ENCODE measurements at places on chromosomes 2 and 18.

DNA sequence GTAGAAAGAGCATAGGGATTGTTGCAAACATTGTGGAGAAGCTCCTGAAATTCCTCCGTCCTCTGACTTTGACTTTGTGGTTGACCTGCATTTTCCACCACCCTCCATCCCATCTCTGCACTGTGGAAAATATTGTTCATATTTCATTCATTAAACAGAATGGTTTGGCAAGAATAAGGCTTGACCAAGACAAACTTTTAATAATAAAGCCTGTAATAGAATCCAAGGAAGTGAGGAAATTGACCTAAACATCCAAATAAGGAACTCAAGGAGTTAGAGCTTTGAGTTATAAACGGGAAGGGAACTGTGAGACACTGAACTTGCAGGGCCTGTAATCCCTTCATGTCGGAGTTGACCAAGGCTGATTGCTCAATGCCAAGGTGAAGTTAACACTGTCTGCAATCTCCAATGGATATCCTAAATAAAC is 115.2 kb downstream of the GFPT1 start:
- no peak for DNase-seq

- no peak for DNase-seq
These were observed 380.4 kb downstream of the TNS1 start for GRCh38 chr2:217622205-217623060.

- DNase-seq, result no peak
These were observed 229.3 kb upstream of the PXDN start for GRCh38 chr2:1973636-1974035.

GRCh38 chr2:171410101-171410500 is 23.7 kb downstream of the METTL8 start:
- DNase-seq, result no peak

- DNase-seq, result no peak
These were observed 25.9 kb upstream of the GPR17 start for GRCh38 chr2:127619877-127620705.

DNA sequence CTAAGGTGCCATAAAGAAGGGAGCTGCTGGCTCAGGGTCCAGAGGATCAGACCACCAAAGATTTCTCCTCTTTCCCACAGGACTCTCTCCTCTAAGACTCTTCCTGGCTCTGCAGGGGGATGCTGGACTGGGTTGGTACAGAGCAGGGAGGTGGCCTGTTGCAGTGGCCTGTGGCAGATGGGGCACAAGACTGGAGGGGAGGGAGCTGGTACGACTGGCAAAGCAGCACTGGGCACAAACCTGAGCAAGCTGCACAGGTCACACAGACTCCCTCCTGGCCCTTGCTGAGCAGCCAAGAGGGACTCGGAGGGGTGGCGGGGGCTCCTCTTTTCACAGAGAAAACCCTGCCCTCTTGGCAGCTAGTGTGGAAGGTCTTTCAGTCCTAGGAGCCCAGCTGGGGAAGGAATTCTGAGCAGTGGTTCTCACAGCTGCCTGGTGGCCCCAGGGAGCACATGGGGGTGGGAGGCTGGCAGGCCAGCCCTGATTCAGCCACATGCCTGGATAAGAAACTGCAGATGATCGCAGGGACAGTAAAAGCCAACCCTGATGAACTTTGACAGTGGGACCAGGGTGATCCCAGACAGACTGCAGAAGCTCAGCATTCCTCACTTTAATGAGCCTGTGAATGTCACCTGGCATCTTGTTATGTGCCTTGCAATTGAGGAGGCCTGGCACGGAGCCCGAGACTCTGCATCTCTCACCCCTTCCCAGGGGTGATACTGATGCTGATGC is 32.5 kb upstream of the ACAA2 start:
- DNase-seq, result no peak

DNA sequence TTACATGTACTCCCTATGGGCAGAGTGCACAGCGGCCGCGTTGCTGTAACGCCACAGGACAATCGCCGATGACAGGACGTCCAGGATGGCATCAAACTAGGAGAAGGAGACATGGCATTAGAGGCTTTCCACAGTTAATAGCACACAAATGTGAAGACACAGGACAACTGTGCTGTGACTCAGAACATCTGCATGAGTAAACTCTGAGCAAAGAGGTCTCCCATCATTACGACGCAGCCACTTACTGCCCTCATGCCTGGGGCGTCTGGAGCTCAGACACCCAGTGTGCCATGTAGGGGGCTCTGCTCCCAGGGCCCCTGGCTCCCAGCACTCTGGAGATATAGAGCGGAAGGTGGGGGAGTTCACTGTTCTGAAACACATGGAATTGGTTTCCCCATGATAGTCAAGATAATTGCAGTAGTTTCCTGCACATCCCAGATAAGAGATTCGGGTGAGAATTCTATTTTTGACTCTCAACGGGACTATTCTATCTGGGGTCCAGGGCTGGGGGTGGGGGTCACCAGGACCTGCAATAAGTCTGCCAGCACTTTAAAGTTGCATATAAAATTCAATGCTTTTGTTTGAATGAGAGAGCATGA is 168.1 kb downstream of the TMEM163 start:
- DNase-seq, result no peak

GRCh38 chr2:7956126-7956689 is 725.6 kb upstream of the ID2 start:
- no peak for DNase-seq

GRCh38 chr18:9038277-9038871 is 64.1 kb upstream of the NDUFV2 start:
- no peak for DNase-seq

DNA sequence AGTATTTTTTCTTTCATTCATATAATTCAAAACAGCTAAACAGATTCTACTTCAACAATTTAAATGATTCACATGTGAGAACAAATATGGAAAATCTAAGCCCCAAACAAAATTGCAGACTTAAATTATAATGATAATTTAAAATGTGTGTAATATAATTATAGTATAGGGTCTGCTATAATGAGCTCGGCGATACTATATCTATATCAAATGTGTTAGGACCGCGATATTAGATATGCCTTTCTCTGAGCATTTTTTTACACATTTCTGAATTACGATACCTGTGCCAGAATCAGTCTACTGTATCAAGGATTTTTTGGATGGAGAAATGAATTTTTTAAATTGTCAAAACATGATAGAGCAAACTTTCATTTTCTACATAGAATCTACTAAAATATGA is 808.8 kb upstream of the POU3F3 start:
- DNase-seq, result no peak

DNA sequence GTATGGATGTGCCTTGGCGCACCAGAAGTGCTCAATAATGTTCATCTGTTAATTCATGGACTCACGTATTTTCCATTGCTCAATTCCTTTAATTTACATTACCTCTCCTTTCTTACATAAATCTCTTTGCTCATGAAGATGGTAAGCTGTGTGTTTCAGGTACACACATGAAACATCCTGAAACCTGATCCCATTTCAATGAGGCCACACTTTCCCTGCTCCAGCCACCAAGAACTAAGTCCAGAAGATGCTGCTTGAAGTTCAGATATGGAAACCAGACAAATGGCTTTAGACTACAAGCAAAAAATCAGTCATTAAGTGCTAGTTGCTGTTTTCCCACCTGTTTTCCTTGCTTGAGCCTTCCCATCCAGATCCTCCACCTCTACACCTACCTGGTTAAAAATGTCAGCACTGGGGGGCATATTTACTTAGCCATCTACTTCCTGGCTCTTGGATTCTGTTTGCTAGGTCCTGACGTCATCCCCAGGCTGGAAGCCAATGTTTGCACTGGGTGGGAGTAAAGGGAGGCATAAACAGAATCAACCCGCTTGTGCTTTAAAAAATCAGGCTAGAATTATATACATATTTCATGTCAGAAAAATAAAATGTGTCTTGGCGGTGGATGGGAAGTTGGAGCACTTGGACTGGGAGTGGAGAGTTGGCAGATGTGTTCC is 309.7 kb downstream of the OSR1 start:
- no peak for DNase-seq

DNA sequence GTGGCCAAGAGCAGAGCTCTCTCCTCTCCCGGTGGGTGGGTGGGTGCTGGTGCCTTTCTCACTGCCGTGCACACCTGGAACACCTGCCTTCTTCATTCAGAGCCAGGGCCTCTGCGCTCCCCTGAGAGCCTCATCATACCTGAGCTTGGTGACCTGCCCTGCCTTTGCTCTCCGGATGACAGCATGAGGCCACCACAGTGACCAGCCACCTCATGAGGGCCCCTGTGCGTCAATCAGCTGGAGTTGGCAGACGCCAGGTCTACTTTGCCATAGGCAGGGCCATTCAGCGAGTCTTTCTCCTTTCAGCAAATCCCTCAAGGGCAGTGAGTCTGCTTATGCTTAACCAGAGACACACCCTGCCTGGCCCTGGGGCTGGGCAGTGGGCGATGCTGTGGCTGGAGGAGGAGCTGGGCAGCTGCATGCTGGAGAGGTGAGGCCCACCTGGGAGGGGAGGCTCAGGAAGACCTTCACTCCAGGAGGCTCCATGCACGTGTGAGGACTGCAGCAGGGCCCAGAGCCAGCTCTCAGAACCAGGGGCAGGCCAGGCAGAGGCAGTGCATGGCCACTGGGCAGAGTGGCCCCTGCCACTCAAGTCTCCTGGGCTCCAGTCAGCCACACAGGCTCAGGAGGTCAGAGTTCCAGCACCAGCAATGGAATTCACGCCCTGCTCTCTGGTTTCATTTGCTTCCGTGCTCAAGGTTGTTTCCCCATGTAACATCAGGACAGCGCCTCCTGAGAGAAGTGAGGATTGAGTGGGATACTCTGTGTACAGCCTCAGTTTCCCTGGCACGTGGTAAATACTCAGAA is 417.5 kb upstream of the MYT1L start:
- no peak for DNase-seq

DNA sequence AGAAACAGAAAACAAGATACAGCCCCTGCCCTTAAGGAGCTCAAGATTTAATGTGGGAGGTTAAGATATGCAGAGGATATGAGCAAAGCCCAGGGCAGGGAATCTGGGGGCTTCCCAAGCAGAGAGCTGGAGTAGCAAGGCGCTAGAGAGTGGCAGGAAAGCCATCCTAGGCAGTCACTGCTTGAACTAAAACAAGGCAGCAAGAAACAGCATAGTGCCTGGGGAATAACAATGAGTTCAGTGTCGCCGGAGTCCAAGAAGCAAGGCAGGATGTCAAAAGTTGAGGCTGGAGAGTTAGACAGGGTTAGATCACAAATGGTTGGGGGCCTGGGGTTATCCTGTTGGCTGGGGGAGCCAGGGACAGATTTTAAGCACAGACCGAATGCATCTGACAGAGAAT is 24.6 kb downstream of the CDH2 start:
- DNase-seq, result no peak

DNA sequence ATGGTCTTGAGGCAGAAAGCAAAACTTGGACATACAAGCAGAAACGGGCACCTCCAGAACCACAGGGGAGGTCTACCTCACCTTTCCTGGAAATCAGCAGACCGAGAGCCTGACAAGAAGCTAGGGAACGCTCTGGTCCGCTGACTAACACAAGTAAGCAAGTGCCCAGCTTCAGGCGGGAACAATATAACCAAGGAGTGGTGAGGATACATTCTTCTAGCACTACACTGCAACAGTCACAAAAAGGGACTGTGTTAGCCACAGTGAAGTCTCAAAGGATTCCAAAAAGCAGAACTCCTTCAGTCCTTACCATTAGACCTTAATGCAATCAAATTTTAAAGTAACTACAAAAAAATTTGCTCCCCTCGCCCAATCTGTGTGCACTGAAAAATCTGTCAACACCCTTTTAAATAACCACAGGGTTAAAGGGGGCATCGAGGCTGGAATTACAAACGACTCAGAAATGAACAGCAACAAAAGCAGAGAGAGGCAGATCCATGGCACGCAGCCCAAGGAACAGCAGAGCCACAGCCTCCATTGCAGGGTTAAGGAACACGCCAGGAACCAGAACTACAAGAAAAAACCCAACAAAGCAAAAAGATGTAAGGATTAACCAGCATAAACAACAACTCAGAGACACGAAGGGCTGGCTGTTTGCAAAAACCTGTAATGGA is 7.1 kb downstream of the THAP4 start:
- DNase-seq, result no peak

DNA sequence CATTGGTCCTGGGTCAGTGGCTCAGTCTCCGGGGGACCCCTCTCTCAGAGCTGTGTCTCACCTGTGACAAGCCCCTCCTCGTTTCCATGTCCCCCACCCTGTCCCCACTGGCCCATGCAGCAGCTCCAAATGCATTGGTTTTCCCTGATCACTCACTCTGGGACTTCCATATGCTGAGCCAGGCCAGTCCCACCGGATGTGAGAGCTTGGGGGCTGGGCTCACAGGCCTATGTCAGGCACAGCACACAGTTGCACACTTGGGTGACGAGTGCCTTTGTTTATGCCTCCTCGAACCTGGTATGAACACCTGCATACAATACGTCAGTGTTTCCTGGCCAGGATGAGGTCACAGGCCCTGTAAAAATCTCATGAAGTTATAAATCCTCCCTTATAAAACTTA is 232.5 kb downstream of the TFCP2L1 start:
- DNase-seq, result no peak

- DNase-seq, result no peak
These were observed 262.5 kb downstream of the ZNF521 start for GRCh38 chr18:25089470-25089869.

DNA sequence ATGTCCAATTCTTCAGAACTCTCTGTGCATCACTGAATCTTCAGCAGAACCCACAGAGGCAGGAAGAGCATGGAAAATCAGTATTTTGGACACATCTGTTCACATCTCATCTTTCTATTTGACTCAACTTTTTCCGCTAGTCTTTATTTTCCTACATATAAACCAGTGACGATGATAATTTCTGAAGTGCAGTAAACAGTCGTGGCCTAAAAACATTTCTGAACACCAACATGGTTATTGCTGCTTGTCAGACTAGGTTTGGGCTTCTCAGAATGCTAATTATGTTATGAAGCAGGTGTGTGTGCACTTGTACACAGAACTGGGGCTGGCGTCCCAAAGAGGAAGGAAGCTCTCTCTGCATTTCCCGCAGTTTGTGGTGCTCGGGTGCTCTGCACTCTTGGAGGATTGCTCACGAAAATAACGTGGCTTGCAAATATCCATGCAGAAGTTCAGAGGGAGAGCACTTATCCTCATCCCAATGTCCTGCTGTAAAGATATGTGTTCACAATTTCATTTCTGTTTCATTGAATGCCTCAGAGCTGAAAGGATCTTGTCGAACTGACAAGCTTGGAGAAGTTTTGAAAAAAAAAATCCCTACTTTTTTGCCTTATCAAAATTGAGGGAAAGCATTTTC is 50.8 kb downstream of the EDAR start:
- no peak for DNase-seq

- no peak for DNase-seq
These were observed 18.1 kb upstream of the RASGRP3 start for GRCh38 chr2:33458248-33458819.

- no peak for DNase-seq
These were observed 127.2 kb downstream of the ANKRD44 start for GRCh38 chr2:197183355-197183754.

DNA sequence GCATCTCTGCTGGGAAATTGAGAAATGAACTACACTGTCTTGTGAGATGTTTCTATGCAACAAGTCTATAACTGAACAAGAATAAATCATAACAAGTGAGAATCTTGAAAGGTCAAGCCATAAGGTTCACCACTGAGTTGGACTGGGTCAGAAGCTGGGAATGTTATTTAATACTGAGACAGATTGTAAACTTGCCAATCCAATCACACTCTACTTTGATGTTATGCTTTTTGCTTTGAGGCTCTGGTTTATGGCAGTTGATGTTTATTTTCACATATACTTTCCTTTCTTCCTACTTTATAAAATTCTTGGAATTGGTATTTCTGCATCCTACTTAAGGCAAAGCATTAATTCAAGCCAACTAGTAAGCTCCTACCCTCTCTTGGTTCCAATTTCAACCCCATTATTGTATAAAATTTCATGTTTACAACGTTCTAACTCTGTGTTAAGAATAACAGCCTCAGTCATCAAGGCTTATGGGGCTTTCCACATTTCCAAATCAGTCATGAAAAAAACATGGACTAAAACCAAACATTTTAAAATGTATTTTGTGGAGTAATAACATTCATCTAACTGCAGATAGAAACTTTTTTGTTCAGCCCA is 533.4 kb downstream of the NYAP2 start:
- no peak for DNase-seq
